ENCODE measurements at places on chromosomes 4 and X.
A peak's percentile ranks its signal among the peaks of the same experiment; 100 is the strongest.

DNA sequence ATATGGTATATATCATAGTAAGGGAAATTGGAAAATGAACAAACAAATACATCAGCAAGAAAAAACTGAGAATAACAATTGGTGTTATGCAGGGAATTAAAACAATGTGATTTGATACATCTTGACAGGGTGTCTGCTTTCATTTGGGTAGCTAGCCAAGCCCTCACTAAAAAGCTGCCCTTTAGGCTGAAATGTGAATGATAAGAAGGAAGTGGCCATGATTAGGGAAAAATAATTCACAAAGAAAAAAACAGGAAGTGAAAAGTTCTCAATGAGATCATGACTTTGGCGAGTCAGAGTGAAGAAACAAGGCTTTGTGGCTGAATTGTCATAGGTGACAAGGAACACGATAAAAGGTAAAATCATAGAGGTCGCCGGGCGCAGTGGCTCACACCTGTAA is 675.8 kb upstream of the SLIT2 start:
- DNase-seq, result no peak

- DNase-seq, result no peak
Observed at GRCh38 chrX:153974003-153974725, 1.6 kb downstream of the TMEM187 start.

GRCh38 chr4:11228530-11228929 is 200.2 kb downstream of the HS3ST1 start:
- DNase-seq, result no peak

DNA sequence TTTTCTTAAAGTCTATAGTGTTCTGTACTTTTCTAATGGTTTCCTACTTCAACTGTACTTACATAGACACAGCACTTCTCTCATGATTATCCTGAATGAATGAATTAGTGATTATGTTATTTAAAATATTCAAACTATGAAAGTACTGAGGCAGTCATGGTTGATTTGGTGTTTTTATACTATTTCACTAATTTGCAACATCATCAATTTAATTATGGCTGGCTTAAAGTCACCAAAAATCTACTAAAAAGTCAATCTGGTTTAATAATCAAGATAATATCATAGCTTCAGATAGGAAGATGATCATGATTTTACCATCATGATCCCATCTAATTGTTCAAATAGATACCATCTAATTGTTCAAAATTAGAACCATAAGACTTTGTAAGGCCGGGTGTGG is 16.8 kb upstream of the TMEM131L start:
- DNase-seq, result no peak

DNA sequence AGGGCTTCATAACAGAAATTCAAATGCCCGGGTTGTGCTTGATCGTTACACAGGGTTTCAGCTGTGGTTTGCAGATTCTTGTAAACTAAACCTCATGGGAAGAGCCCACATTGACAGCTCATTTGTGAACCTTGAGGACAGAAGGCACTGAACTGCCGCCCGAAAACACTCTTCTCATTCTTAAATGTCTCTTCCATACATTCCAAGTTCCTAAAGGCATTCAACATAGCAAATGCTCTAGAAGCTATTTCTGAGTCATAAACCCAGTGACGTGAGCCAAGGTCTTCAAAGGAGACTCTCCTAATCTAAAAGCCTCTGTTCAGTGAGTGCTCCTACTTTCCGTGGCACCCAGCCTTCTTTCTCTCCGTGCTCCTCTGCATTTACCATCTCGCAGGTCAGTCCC is 737.8 kb upstream of the FRG1 start:
- no peak for DNase-seq

DNA sequence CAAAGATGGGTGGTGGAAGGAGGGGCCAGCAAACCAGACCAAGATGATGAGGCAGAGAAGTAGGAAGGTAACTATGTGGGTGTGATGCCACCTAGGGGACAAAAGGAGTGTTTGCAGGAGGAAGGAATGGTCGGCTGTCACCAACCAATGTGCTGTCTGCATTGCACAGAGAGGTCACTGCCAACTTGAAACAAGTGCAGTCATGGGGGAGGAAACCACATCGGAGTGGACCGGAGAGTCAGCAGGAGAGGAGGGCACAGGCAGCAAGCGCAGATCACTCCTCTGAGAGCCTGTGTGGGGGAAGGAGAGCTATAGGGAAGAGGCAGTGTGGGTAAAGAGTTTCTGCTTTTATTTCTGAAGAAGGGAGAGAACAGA is 38.5 kb upstream of the FGFBP2 start:
- peak; percentile 14 for DNase-seq

GRCh38 chr4:55395218-55395528 is 584 bp upstream of the TMEM165 start:
- DNase-seq, result no peak

- DNase-seq, result no peak
Observed at GRCh38 chrX:150582338-150582948, 14.0 kb downstream of the MTM1 start.

DNA sequence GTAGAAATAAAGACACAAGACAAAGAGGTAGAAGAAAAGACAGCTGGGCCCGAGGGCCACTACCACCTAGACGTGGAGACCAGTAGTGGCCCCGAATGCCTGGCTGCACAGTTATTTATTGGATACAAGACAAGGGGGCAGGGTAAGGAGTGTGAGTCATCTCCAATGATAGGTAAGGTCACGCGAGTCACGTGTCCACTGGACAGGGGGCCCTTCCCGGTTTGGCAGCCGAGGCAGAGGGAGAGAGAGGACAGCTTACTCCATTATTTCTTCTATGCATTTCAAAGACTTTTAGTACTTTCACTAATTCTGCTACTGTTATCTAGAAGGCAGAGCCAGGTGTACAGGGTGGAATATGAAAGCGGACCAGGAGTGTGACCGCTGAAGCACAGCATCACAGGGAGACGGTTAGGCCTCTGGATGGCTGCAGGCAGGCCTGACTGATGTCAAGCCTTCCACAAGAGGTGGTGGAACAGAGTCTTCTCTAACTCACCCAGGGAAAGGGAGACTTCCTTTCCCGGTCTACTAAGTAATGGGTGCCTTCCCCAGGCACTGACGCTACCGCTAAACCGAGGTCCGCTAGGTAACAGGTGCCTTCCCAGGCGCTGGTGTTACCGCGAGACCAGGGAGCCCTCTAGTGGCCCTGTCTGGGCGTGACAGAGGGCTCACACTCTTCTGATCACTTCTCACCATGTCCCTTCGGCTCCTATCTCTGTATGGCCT is 44.9 kb downstream of the ZBTB49 start:
- peak; percentile 45 for DNase-seq

GRCh38 chr4:177385576-177386277 is 56.5 kb downstream of the AGA start:
- DNase-seq, result no peak

DNA sequence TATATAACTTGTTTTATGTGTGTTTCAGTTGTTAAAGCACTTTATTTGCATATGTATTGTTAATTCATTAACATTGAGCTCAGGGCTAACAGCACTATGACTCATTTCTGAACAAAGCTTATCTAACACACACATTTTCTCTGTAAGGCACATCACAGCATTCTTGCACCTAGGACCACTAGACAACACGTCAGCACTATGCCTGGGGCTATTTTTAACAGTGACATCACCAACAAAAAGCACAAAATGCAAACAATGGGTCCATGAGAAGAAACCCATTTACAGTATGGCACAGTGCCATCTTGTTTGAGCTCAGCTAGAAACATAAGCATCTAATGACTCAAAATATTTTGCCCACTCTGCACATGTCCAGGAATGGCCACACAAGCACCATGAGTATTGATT is 124.4 kb downstream of the RELL1 start:
- no peak for DNase-seq

DNA sequence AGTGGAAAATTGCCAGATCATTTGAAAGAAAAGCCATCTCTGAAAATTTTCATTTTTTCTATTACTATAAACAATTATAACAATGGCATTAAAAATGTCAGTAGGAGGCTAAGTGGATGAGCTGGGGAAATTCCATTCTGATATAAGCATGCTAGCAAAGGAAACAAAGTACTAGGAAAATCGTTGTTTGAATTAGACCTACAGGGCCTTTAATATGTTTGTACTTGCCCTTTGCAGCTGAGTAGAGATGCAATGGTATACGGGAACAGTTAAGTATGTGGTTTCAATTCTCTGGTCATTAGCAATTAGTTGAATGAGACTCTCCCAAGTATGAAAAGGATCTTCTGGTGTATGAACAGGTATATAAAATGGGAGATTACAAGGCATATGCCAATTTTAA is 452.2 kb downstream of the PCDH11X start:
- DNase-seq, result no peak

GRCh38 chr4:182023469-182023868 is 219.7 kb upstream of the TENM3 start:
- DNase-seq, result no peak

- DNase-seq, result no peak
Observed at GRCh38 chr4:107682306-107682705, 37.7 kb downstream of the PAPSS1 start.

GRCh38 chr4:54660591-54660990 is 2.8 kb downstream of the KIT start:
- DNase-seq, result no peak

DNA sequence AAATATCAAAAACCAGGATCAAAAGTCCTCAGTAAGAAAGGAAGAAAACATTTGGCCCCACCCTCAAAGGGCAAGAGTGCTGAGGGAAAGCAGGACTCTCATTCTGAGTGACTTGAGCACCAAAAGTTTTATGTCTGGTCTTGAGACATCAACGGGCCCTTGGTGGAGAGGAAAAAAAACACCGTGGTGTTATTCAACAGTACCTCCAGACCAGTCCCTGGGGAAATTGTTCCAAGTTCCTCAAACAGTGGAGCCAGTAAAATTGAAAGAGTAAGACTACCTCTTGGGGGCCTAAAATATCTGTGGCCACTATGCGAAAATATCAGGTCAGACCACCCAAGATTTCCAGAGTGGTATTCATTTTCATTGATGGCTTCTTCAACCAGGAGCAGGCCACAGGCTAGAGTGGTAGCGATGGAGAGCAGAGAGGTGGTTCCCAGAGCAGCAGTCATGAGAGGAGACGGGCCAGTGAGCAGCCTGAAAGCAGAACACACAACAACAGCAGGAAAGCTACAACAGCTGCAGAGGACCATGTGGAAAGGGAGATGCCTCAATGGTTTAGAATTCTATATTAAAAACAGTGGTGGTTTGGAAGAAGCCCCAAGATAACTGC is 63.7 kb upstream of the RPL34 start:
- no peak for DNase-seq

- no peak for DNase-seq
Observed at GRCh38 chrX:109770780-109771179, 37.7 kb upstream of the ACSL4 start.

DNA sequence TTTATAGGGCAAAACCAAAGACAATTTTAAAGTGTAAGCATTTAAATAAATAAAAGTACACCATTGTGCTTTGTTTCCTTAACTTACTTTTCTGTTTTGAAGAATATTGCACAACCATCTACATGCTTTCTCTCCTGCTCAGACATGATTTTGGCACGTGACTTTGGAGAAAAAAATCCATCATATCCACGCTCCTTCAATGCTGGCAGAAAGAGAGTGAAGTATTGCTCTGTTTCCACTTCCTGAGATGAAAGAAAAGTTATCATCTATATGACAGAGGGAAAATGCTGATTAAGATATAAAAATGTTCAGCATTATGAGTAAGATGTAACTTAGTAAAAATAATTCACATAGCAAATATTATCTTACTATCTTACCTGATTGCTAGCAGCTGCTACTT is 77.1 kb downstream of the CNOT6L start:
- DNase-seq, result no peak

DNA sequence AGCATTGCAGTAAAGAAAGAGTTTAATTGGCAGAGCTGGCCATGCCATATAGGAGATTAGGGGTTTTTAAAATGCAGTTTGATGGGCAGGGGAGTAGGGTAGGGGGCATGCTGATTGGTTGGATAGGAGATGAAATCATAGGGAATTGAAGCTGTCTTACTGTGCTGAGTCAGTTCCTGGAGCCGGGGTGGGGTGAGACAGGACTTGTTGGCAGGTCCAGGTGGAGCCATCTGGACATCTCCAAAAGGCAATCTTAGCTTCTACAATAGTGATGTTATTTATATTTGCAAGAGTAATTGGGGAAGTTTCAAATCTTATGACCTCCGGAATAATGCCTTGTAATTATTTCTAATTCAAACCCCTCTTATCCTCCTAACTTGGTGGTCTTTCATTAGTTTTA is 32.4 kb upstream of the PGM2 start:
- DNase-seq, result no peak

GRCh38 chr4:163612762-163613161 is 118.3 kb downstream of the TMA16 start:
- no peak for DNase-seq

All from activated CD8-positive, alpha-beta memory T cell treated with anti-CD3 and anti-CD28 coated beads for 1 hour (primary cell).